ENCODE measurements at places on chromosomes 16 and 17.

DNA sequence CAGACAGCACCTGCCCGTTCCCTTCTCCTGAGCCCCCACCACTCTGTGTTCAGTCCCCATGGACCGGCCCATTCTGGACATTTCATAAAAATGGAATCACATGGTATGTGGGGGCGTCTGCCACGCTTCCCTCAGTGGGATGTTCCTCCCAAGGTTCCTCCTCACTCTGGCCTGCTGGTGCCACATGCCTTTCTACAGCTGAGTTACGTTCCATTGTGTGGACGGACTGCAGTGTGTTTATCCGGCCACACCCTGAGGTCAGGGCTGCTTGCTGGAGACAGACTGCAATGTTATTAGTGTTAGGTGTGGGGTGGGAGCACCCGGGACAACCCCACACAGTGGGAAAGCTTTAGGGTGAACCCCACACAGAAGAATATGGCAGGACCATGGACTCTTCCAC is 5.9 kb upstream of the AATK start:
- no peak for DNase-seq

DNA sequence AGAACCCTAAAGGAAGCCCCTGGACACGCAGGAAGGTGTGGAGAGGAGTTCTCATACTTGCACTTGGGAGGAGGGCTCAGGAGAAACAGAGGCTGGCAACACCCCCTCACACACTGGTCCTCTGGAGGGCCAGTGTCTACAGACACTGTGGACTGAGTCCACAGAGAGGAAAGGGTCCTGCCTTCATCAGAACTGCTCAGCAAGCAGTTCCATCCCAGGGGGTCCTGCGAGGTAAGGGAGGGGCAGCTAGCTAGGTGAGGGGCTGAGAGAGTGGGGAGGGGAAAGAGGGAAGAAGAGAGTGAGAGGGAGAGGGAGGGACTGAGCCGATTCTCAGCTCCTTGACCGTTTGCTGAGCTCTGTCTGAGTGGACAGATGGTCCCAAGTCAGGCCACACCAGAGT is 17.7 kb upstream of the MEOX1 start:
- no peak for DNase-seq

DNA sequence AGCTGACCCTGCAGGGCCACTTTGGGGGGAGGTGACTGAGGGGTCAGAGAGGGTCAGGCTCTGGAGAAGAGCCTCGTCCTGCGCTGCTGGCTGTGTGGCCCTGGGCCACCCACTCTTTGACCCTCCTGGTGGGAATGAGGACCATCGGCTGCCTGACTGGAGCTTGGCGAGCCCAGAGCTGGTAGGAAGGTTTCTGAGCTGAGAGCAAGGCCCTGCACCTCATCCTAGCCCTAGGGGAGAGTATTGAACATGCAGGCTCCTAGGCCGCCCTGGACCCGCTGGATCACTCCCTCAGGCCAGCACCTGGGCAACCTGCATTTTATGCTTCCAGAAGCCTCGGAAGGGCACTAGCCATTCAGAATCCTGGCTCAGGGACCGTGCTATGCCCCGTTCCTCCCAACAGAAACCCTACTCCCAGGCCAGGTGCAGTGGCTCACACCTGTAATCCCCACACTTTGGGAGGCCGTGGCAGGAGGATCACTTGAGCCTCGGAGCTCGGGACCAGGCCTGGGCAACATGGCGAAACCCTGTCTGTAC is 14.5 kb downstream of the MAP2K3 start:
- no peak for DNase-seq

- DNase-seq = no peak
Measured at GRCh38 chr16:49194537-49195236, 87.0 kb downstream of the CBLN1 start.

DNA sequence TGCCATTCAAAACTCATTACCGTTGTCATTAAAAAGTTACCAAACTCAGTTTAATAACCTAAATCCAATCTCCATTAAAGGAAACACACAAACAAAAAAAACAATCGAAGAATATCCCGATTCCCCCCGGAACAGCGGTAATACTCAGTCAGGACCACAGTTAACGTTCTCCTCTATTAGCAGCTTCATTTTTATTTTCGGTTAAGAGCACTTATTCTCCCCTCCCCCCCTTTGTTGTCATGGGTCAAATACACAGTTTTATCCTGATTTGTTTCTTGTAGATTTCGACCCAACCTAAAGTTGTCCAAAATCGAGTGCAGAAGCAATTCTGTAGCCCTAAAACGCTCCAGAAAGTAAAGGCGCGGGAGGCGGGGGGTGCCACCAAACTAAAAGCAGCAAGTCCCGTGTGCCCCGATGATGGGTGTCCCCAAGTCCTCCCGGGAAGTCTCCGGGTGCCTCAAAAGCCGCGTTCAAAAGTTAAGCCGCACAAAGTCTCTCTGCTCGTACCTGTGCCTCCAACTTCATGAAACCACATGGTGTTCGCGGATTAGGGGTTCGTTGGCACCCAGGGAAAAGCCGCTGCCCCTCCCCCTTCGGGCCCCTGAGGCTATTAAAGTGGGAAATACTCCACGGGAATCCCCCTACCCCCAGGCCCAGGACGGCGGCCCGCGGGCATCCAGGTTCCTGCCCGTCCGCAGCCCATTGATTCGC is 996 bp downstream of the SUMO2 start:
- peak; percentile 13 for DNase-seq

DNA sequence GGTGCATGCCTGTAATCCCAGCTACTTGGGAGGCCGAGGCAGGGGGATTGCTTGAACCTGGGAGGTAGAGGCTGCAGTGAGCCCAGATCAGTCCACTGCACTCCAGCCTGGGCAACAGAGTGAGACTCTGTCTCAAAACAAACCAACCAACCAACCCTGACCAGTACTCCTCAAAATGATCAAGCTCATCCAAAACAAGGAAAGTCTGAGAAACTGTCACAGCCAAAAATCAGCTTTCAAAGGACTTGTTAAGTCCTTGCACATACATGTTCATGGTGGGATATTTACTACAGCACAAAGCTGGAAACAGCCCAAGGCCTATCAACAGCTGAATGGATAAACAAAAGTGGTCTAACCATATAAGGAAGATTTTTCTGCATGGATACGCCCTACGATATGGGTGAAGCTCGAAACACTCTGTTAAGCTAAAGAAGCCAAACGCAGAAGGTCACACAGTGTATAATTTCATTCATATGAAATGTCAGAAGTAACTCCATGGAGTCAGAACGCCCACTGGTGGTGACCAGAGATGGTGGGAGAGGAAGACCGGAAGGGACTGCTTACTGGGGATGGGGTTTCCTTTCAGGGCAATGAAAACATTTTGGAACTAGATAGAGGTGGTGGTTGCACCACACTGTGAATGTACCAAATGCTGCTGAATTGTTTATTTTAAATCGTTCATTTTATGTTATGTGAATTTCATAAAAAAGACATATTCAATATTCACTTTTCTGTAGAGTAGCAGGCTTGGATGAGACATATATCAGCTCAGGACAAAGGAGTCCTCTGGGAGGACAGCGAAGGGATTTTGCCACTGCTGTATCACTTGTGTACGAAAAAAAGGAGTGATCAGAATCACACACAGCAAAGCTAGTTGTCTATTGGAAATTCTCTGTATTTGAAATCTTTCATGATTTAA is 17.7 kb downstream of the CCL17 start:
- no peak for DNase-seq

- DNase-seq = peak; percentile 44
Measured at GRCh38 chr17:7479213-7480088, at the start of gene ZBTB4. ZBTB4 (minus strand) TSS chr17:7479631; CDS start chr17:7466801, 12,830 bp downstream.

- DNase-seq = no peak
Measured at GRCh38 chr16:85096921-85097320, 15.4 kb downstream of the CIBAR2 start.

- DNase-seq = no peak
Measured at GRCh38 chr16:28186752-28187151, 25.0 kb downstream of the XPO6 start.

GRCh38 chr16:47388705-47389104 is 72.2 kb downstream of the ITFG1 start:
- no peak for DNase-seq

- DNase-seq = no peak
Measured at GRCh38 chr16:85716680-85717038, 27.9 kb upstream of the GINS2 start.

DNA sequence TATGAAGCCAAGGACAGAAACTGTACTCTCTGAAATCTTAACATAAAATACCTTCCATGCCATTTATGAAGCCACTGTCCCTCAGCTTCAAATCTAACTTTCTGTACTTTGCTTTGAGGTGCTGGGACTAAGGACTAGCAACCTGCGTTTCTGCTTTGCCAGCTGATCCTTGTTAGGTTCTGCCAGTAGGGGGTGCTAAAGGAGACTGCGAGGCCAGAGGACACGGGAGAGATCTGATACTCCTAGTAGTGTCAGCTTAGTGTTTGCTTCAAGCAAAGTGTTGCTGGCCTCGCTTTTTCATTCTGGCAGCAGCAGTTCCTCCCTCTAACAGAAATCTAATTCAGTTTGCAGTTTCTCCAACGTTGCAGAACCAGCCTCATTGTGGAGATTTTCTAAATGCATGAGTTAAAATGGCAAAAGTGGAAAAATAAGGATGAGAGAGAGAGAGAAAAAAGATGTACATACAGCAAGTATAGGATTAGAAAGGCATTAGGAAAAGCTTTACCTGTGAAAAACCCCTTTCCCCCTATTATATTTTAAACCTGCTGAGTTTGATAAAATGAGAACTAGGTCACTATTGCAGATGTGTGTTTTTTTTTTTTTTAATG is 297.5 kb downstream of the CA10 start:
- DNase-seq = no peak

- no peak for DNase-seq
Measured at GRCh38 chr17:72145962-72146361, 25.1 kb downstream of the SOX9 start.
